ENCODE measurements at places on chromosomes 16 and 17.

DNA sequence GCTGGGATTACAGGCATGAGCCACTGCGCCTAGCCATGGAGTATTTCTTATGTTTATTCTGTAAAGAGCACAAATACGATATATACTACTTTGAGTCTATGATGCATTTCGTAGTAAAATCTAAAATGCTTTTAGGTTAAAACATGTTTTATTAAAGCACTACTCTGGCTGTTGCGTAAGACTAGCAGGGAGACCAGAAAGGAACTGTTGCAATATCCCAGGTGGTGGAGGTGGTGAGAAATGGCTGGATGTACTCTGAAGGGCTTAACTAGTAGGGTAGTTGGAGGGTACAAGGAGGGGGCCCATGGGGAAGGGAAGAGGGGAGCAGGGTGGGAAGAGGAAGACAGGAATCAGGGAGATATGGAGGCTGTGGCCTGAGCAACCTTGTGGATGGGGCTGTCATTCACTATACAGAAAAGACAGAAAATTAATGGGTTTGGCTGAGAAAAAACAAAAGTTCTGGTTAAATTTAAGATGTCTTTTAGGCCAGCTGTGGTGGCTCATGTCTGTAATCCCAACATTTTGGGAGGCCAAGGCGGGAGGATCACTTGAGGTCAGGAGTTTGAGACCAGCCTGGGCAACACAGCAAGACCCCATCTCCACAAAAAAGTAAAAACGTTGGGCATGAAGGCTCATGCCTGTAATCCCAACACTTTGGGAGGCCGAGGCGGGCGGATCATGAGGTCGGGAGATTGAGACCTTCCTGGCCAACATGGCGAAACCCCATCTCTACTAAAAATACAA is 35.8 kb downstream of the ST3GAL2 start:
- no peak for DNase-seq

- no peak for DNase-seq
These were observed 42.4 kb upstream of the NUDT7 start for GRCh38 chr16:77679901-77680300.

- DNase-seq: peak; percentile 27
These were observed 8.1 kb upstream of the MT1E start for GRCh38 chr16:56617212-56618085.

- no peak for DNase-seq
These were observed 111.4 kb downstream of the ZNF423 start for GRCh38 chr16:49744244-49745220.

- no peak for DNase-seq
These were observed 2.2 kb downstream of the PITPNC1 start for GRCh38 chr17:67379251-67379630.

DNA sequence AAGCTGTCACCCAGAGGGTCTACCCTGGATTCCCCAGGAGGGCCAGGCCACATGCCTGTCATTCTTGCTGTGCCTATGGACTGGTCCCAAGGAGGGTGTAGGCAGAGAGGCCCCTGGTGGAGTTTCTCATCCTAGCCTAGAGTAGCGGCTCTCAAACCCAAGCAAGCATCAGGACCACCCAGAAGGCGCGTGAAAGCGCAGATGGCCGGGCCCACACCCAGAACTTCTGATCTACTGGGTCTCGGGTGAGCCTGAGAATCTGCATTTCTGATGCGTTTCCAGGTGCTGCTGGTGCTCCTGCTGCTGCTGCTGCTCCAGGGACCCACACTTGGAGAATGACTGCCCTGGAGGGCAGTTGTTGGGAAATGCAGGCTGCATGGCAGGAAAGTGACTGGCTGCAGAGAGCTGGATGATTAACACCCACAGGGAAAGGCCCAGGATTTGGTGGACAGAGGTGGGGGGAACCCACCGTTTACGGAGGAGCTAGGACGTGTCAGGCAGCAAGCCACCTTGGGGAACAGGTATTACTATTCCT is 9.5 kb upstream of the OSGIN1 start:
- DNase-seq: no peak

DNA sequence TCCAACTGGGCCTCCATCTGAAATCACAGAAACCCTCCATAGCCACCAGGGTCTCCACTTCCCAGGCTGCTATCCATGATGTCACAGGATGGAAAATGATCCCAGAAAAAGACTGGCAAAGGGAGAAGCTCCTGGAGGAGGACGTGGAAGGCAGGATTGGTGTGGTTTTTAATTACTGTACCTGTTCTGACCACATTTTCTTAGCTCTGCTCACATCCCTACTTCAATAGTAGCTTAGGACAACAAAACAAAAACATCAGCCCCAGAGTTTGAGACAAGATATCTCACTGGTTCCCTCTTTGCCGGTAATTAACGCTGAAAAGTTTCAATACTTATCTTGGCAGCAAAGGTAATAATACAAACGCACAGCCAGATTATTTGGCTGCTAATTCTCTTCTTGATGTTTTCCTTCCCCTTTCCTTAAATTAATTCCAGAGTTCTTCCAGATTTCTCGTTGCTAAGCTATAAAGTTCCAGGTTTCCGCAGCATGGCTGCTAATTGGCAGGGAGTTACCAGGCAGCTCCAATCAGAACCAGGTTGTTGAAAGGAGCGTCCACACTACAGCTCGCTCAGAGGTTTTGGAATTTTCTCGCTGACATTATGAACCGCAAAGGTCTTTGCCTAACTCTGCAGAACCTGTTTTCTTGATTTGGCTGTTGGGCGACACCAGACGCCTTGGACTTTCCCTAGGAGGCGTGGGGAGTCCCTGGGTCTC is 263.4 kb downstream of the MRTFB start:
- no peak for DNase-seq

GRCh38 chr17:77803726-77804125 is 154.8 kb upstream of the TNRC6C start:
- DNase-seq: no peak

- no peak for DNase-seq
These were observed 7.2 kb upstream of the SLC38A10 start for GRCh38 chr17:81302324-81302723.

- DNase-seq: peak; percentile 76
These were observed 4.3 kb downstream of the THOC6 start for GRCh38 chr16:3027983-3028715.

GRCh38 chr17:47862621-47863440 is 11.9 kb upstream of the SP6 start:
- DNase-seq: no peak

DNA sequence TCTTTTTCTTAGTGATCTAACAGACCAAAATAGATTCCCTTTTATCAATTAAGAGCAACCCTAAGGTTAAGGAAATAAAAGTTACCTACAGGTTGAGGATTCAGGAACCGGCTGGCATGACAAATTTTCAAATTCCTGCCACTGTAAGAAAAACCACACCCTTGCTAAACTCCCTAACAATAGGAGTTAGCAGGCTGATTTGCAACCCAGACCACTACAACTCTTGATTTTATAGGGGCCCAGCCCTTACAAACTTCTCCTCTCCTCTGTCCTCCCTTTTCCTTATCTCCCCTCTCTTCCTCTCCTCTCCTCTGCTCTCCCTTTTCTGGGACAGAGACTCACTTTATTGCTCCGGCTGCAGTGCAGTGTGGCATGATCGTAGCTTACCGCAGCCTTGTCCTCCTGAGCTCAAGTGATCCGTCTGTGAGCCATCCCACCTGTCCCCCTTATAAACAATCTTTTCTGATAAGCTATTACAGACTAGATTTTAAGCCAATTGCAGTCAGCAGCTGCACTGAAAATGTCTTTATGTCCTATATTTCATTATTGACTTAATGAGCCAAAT is 418.9 kb downstream of the CDH8 start:
- DNase-seq: no peak

GRCh38 chr17:51046046-51046445 is 74.6 kb downstream of the SPAG9 start:
- no peak for DNase-seq

GRCh38 chr16:22092143-22092933 is at the start of gene VWA3A:
Gene VWA3A, plus strand, starts transcription at chr16:22092541. Its CDS starts 97 bp downstream, at chr16:22092638.
- no peak for DNase-seq

DNA sequence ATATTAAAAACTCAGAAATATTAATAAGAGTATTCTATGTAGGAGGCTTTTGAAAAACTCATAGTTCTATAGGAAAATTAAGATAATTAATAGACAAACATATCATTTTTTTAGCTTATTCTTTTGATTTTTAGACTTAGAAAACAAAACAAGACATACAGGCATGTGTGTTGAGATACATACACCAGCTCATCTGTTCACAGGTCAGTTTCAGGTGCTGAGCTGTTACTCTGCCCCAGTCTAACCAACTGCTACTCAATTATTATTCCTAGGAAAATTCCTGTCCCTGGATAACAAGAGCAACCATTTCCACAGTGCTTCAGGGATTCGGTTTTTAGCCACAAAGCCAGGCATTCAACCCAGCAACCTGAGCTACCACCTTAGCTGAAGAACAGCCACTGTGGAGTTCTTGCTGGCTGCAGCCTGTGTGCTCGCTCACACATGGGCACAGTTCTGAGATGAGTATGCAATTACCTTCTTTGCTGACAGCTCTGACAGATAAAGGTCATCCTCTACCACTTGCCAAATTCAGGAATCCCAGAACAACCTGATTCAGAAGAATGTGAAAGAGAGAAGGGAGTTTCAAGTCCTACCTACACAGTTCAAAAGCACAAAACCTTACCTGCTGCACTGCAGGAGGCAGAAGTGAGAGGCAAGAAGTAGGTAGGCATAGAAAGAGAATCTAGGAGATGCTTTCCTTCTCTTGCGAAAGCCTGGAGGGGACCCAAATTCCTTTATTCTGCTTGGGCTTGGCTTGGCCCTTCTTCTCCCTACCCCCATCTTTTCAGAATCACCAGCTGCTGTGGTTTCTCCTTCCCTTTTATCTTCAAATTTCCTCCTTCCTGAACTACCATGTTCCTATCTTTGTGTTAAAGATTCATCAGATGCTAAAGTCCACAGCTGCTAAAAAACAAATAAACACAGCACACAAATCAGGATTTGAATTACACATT is 62.7 kb downstream of the TEX2 start:
- no peak for DNase-seq

DNA sequence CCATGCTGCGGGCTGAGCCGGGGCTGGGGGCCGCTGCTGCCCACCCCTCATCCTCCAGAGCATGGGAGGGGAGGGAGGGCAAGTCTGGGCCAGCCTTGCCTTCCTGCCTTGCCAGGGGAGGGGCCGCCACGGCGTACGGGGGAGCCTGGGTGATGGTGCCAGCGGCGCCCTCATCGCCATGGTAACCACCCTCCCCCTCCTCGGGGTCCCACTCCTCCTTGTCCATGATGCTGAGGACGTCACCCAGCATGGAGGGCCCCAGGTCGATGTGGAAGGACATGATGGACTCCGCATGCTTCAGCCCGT is 23.9 kb upstream of the CPSF4L start:
- no peak for DNase-seq

GRCh38 chr17:27413792-27414191 is 42.5 kb upstream of the KSR1 start:
- DNase-seq: no peak

GRCh38 chr17:72766761-72767356 is 325.6 kb downstream of the SLC39A11 start:
- no peak for DNase-seq

DNA sequence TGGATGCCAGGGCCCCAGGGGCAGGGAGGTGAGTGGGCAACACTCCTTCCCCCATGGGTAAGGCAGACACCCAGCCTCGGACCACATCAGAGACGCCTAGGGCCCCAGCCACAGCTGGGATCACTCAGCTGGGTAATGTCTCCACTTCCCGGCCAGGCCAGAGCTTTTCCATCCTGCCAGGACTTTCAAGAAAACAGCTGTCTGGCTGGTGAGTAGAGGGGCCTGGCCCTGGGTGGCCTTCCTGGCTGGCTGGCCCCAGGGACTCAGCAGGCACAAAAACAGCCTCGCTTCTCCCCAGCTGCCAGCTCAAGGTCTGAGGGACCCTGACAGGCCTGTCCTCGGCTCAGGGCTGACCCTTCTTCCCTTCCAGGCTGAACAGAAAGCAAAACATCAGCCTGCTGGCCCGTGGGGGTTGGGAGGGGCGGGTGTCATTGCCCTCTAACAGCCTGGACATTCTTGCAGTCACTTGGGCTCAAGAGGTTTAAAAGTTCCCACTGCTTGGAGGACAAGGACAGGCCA is 45.3 kb upstream of the JPH3 start:
- no peak for DNase-seq

- no peak for DNase-seq
These were observed 95.9 kb downstream of the RPTOR start for GRCh38 chr17:80640366-80641084.

GRCh38 chr17:78110363-78111015 is 18.1 kb downstream of the TMC6 start:
- DNase-seq: no peak

GRCh38 chr17:34257299-34257985 is 2.4 kb downstream of the CCL2 start:
- no peak for DNase-seq

- DNase-seq: no peak
These were observed 93.5 kb upstream of the HSBP1 start for GRCh38 chr16:83714286-83714685.

GRCh38 chr16:88512728-88513696 is 57.2 kb upstream of the ZC3H18 start:
- no peak for DNase-seq

GRCh38 chr17:62630365-62631085 is 3.1 kb downstream of the MRC2 start:
- no peak for DNase-seq

DNA sequence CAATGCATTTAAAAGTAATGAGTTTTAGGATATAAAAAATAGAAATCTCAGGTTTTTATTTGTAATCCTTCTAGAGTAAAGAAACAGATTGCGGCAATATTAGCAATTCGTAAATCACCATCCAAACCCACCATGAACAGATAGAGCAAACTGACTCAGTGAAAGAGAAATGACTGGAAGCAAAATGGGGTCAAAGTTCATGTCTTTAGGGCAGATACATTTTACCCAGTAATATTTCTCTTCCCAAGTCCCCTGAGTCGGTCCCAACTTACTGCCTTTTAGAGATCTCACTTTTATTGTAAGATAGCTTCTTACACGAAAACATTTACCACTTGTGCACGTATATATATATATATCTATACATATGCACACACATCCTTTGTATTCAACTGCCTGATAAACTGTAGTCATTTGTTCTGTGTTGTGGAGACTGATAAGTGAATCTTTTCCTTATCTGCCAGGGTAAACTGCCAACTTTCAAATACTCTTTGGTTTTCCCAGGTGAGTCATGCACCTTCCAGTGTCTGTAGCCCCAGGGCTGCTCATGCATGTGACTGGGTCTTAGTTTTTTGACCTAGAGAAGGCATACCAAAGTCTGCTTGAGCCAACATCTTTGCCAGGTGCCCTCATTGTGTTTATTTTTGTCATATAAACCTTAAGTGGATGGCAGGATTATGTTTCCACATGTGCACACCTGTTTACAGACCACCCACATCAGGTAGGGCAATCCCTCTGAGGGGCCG is 7.8 kb upstream of the IRF8 start:
- no peak for DNase-seq

- DNase-seq: no peak
These were observed 153.9 kb upstream of the TBX2 start for GRCh38 chr17:61245706-61246135.

- no peak for DNase-seq
These were observed 437.1 kb upstream of the PMFBP1 start for GRCh38 chr16:72609066-72609465.

DNA sequence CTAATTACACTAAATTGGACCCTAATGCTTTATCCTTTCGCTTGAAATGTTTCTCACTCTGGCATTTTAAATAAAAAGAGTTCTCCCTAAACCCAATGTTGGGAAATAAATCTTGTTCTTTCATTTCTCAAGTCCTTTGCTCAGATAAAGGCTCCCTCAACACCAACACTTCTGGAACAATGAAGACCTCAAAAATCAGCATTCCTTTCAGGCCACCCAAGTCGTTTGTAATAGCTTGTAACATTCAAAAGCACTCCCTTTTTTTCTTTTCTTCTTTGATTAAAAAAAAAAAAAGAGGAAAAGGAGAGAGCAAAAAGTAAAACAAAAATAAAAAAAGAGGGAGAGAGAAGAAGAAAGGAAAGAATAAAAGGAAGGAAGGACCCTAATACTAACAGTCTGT is 23.3 kb upstream of the FOXJ1 start:
- DNase-seq: no peak

Measured in CD4-positive, alpha-beta T cell treated with Interleukin-4 for 4 hours (primary cell).